ENCODE measurements at places on chromosomes 3 and 15.

DNA sequence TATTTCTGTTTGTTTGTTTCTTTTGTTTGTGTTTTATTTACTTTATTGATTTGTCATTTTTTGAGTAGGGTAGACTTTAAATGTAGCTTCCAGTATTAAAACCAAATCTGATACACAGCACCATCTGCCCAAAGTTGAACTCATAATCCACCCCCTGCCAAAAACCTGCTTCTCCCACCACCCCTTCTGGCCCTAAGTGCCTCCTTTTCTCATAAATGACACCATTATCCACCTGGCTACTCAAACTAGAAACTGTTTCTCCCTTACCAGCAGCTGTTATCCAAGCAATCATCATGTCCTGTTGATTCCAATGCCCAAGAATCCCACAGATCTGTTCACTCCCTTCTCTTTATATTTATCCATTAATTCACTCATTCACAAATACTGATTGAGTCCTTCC, 21.8 kb upstream of the PTX3 start:
- DNase-seq, result no peak

DNA sequence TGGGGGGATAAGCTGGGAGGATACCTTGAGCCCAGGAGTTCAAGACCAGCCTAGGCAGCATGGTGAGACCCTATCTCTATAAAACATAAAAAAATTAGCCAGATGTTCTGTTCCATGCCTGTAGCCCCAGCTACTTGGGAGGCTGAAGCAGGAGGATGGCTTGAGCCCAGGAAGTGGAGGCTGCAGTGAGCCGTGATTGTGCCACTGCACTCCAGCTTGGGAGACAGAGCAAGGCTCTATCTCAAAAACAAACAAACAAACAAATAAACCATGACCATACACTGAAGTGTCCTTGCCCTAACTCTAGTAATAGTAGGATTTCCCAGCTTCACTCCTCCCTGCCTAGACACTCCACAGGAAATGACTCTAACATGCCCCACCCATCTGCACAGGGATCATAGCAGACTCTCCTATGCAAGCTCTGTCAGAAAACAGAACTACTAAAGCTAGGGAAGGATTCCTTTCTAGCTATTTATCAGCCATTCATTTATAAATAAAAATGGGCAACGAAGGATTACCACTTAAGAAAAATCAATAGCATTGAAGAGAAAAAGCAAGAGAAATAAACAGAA, 4.6 kb downstream of the ERICH6 start:
- no peak for DNase-seq

DNA sequence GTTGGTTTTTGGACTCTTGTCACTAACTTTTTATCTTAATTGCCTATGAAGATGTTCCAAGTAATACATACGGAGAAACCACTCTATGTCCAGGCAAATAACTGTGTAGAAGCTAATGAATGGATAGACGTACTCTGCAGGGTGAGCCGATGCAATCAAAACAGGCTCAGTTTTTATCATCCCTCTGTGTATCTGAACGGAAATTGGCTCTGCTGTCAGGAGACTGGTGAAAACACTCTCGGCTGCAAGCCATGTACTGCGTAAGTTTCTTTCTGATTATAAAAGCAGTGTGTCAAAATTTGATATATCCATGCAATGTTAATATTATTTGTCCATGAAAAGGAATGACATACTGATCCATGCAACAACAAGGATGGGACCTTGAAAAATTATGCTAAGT, 121.6 kb downstream of the RASA2 start:
- DNase-seq, result no peak

- DNase-seq, result no peak
These were observed 33.8 kb downstream of the AMOTL2 start for GRCh38 chr3:134340362-134340981.

DNA sequence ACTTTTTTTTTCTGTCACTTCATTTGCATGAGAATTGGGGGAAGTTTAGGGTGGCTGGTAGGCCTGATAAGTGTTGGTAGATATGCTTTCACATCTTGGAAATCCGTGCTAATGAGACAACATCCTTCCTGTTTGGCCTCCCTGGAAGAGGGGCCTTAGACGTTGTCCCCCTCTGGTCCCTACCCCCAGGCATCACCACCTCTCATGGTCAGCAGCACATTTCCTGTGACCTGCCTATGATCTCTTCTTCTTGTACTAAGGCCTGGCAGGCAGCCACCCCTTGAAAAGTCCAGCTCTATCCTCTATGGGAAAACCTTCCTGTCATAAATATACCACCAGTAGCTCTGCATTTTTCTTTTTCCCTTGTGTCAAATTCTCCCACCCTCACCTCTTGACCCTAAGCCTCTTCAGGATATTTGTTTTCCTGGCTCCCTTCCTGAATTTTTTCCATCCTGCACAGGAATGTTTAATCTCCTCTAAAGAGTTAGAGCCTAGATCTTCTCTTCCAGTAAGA, 107.8 kb downstream of the SNRK start:
- DNase-seq, result no peak

GRCh38 chr15:73822998-73823397, 50.4 kb upstream of the TBC1D21 start:
- no peak for DNase-seq

GRCh38 chr15:67819636-67820035, 5.7 kb upstream of the SKOR1 start:
- no peak for DNase-seq

- DNase-seq, result no peak
These were observed 15.3 kb upstream of the ARL14 start for GRCh38 chr3:160661660-160662059.

GRCh38 chr3:105857601-105858000, 11.2 kb downstream of the CBLB start:
- DNase-seq, result no peak

DNA sequence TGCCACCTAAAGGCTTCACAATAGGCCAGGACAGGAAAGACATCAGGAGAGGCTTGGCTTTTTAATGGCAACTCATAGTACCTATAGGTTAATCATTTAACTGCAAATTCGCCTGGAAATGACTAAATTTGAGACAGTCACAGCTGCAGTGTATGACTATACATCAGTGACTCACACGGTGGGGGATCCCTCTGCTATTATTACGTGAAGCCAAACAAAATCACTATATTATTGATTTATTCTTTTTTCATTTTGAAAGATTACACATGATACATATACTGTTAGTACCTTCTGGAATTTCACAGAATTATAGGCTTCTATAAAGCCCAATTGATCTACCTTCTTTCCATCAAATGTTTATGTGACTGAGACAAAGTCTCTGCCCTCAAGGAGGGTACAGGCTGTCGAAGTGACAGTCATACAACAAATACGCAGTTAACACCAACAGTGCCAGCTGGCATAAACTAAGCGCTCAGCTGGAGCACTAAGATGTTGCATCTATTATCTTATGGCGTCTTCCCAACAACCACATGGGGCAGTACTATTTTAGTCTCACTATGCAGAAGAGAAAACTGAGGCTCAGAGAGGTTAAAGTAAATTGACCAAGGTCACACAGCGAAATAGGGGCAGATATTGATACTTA, 82.0 kb upstream of the LMOD3 start:
- DNase-seq, result no peak

GRCh38 chr15:38378161-38378560, 75.8 kb upstream of the FAM98B start:
- DNase-seq, result no peak

DNA sequence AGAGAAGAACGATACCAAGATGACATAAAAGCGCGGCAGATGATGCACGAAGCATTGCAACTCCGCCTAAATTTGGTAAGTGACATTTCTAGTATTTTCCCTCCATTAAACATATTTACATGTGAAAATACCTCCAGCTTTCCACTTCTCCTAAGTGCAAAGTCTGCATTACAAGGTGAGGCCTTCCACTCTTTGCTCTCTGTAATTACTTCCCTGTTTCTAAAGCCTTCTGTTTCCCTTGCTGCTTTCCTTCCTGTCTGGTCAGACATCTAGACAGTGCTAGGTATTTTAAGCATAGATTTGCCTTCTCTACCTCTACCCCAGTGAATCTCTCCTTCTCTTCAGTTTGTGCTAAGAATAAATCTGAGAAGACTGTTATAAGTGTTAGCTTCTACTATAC, 1.9 kb downstream of the P2RY12 start:
- DNase-seq, result no peak

GRCh38 chr15:79656151-79657000, 224.2 kb downstream of the MINAR1 start:
- no peak for DNase-seq

DNA sequence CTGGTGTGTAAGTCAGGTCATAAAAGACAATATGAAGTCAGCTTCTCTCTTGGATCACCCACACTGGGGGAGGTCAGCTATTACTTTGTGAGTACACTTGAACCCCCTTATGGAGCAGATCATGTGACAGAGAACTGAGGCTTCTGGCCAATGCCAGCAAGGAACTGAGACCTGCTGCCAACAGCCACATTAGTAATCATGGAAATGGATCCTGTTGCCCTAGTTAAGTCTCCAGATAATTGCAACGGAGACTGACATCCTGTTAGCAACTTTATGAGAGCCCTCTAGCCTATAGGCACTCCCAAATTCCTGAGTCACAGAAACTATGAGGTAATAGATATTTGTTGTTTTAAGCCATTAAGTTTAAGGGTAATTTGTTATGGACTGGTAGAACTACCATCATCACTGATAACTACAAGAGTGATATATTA, 110.4 kb upstream of the GMNC start:
- DNase-seq, result no peak

DNA sequence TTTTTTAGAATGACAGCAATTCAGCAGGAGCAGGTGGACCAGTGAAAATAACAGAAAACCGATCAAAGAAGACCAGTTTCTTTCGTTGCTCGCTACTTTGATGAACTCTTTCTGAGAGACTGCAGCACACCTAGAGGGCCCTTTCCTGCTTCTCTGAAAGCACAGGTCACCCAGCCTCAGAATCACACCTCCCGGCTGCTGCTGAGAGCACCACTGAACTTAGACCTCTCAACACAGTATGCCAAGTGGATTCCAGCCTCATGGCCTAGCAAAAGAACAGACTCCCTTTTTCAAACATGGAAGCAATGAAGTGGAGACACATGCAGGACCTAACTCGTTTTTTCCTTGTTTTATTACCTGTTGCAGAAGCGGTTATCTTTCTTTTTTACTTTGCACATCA, 13.9 kb upstream of the APH1B start:
- no peak for DNase-seq

DNA sequence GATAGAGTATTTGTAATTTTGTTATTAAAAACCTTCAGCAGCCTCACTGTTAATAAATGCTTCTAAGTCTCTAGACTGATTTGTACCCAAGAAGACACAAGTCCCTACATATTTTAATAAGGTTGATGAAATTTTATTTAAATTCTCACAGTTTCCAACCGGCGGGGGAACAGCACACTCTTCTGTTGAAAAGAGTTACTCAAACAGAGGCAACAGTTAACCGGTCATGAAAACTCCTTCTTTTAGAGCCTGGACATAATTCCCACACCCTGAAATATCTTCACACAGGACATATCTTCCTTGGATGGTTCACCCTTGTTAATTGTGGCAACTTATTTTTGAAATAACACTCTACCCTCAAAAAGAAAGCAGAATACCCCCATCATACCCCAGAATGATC, 278.8 kb downstream of the FOXP1 start:
- no peak for DNase-seq

GRCh38 chr15:80951941-80952340, 37.7 kb downstream of the MESD start:
- DNase-seq, result no peak

DNA sequence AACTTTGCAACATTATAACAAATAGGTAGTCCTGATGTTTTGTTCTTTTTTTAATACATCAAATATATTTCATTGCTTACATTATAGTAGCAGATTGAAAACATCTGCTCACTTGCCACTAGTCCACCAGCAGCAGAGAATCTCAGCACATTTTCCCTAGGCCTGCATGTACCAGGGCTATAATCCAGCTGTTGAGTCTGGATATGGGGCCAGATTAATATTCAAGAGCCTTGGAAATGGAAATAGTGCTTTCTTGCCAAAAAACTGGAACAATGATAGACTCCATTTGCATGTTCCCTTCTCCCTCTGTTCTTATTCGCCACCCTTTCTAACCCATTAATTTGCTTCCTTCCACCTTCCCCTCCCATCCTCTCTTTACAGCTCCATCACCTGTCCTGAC, 288.0 kb downstream of the EPHA3 start:
- DNase-seq, result no peak

- no peak for DNase-seq
These were observed 55.1 kb downstream of the RBMS3 start for GRCh38 chr3:29335943-29336342.

DNA sequence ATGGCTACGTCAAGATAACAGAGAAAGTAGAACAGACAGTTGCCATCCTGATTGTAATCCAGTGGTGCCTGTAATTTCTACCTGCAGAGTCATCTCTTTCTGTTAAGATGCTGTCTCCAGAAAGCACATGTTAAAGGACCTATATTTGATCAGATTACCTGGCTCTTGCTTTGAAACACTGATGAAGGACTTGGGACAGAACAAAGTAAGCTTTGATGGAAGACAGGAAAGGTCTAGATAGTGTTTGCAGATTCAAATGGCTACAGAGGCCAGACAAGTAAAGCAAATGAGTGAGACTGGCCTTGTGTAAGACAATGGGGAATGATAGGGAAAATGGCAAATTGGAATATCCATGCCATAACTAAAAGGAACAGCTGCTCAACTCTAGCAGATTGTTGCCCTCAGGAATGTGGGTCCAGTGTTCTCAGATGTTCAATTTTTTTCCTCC, 1.8 kb upstream of the GSK3B start:
- DNase-seq, result no peak

- DNase-seq, result no peak
These were observed 27.2 kb downstream of the OXSM start for GRCh38 chr3:25817107-25817506.

GRCh38 chr15:55799291-55800212, 56.6 kb upstream of the PRTG start:
- no peak for DNase-seq

- no peak for DNase-seq
These were observed 45.4 kb downstream of the ATP13A4 start for GRCh38 chr3:193509103-193509965.

- no peak for DNase-seq
These were observed 58.0 kb downstream of the MCF2L2 start for GRCh38 chr3:183370391-183370790.

GRCh38 chr3:111610612-111611054, 15.5 kb upstream of the ZBED2 start:
- DNase-seq, result no peak

DNA sequence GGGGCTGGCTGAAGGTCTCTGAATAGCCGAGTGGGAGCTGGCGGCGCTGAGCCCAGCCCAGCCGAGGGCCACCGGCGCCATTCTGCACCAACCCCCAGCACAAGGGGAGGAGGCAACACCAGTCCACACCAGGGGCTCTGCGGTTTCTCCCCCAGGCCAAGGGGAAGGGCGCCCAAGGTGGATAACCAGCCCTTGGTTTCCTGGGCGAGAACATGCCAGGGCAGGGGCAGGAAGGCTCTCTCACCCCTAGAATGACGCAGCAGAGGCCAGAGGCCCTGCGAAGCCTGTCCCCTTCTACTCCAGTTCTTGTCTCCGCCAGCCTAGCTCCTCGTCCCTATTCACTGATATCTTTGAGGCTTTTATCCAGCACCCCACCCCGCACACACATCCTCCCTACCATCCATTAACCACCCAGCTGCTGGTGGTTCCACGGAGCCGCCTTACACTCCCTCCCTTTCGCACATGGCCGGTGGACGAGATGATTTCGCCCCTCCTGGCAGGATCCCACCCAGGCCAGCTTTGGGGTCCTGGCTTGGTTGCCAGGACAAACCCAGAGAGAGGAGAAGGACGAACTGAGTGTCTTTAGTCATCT, 1.3 kb downstream of the RBPMS2 start:
- no peak for DNase-seq

- DNase-seq, result no peak
These were observed 77.2 kb upstream of the SLC6A1 start for GRCh38 chr3:10915376-10915775.
